Activated CD8-positive, alpha-beta memory T cell treated with anti-CD3 and anti-CD28 coated beads, Interleukin-2, amount 10 ng/mL, durations not matched to agents 7 days and 5 days (primary cell): ENCODE measurements at places on chromosomes 6 and 20.

- peak; percentile 72 for DNase-seq
These were observed 2.8 kb upstream of the RNASET2 start for GRCh38 chr6:166958926-166959861.

GRCh38 chr20:12291386-12291785 lies 373.7 kb downstream of the BTBD3 start:
- DNase-seq, result no peak

- no peak for DNase-seq
These were observed 594.1 kb downstream of the PTPRT start for GRCh38 chr20:42595625-42596024.

DNA sequence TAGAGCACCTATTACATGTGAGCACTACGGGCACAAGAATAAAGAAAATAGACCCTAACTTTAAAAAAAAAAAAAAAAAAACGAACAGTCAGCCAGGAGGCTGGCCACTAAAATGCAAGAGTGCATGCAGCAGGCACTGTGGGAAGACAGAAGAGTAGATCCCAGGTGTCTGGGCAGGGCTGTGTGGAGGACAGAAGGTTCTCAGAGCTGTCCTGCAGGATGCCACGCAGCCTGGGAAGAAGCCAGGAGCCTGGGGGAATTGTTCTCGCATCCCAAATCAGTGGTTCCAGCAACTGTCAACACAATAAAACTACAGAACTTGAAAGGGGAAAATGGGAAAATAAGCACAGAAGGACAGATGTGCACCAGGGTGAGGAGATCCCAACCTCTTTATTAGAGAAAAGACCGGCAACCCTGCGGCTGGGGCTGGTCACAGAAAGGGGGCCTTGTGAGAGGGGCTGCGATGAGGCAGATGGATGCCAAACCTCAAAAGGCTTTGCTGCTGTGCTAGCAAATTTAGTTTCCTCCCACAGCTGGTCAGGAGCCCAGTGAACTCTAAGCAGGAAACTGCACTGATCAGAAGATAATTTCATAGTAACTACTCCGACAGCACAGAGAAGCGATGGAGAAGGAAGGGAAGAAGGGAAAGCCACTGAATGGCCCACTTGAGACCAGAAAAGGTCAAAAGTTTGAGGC lies 30.9 kb downstream of the MAP3K5 start:
- DNase-seq, result peak; percentile 66

DNA sequence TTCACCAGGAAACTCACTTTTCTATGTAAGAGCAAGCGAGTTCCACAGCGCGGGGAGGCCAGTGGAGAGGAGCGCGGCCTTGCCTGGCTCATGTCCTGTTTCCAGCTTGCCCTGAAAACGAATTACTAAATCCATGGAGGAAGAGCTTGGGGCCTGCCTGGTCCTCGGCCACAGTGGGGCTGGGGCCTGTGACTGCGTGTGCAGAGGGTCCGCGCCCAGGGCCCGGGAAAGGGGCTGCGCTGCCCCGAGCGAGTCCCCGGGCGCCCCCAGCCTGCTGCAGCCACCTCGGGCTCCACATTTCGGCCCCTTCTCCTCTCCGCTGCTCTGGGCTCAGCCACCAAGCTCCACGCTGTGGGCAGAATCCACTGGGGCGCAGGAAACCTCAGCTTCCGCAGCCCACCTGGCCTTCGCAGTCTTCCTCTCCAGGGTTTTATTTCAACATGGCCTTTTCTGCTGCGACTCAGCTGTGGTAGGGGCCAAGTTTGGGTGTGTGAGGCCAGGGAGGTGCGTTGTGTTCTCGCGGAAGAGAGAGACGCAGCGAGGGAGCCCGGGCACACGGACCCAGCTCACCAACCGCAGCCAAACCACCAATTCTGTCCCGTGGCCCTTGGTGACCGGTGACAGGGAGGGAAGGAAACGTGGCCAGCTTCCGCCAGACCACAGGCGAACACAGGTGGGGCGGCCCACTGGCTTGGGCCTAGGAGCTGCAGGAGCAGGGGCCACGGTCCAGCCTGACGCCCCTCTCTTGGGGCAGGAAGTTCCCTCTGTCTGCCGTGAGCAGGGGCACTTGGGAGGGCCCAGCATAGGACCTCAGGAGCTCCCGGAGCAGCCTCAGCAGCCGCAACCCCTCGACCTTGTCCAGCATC lies 211.4 kb downstream of the ERMARD start:
- DNase-seq, result peak; percentile 27

DNA sequence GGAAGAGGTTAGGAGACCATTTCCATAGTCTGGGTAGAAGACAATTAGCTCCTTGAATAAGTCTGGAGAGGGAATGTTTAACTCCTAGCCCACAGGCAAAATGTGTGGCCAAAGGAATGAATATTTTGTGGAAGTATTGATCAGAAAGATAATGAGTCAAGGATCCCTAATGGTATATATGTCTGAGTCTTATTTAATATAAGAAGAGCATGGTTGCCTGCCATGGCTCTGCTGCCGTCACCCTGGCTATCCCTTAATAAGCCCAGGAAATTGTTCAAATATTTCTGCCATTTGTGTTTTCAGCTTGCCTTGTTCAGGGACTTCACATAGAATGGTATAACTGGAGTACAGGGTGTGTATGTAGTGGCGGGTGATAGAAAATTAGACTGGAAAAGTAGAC lies 18.1 kb upstream of the CALHM6 start:
- no peak for DNase-seq

DNA sequence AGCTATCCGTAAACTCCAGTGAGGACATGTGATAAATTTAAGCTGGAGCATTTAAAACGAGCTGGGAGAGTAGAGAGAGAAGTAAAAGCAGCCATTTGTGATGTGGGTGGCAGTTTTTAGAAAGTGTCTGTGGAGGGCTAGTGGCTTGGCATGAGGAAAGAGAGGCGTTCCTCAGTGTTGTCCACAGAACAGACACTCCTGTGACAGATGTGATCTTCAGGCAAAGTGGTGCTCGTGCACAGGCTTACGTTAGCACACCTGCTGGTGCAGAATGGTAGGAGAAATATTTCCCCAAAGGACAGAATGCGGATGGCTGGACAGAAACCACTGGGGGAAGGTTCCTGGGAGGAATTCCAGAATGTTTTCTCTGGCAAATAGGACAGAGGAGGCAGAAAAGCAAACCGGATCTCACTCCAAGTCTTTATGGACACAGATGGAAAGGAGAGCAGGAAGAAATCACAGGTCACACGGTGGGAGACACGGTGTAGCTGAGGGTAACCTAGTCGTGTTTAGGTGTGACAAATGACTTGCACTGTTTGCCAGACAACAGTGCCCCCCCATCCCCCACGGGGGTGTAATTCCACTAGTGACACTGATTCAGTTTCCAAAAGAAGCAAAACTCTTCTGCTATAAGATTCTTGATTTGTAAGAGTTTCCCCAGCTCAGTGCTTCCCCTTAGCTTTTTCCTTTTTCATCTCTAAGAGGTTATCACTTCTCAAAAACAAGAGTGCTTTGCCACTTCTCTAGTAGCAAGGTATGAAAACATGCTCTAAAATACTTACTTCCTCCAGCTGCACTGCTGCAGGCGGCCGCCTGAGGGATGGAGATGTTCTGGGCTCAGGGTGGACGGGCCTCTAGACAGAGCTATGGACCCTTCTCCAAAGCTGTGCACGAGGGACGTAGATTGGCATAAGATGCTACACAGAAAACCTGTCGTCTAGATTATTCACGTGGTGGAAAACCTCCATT lies 293.2 kb downstream of the QKI start:
- DNase-seq, result no peak
